ENCODE measurements at places on chromosomes 4 and X. TPM values are rescaled to one million over a fixed set of nuclear protein-coding genes. Genes with fewer than 3 reads are reported as not detected.

TACC3 gene
- total RNA-seq: 82.6 TPM

CCNI gene
- total RNA-seq: 66.3 TPM

SLBP gene
- total RNA-seq: 92.1 TPM

ATP2B3 gene
- 0.08 TPM for total RNA-seq

GLUD2 gene
- total RNA-seq: 1.6 TPM

PABPC5 gene
- not detected for total RNA-seq

HPGD gene
- 50.0 TPM for total RNA-seq

LANCL3 gene
- total RNA-seq: not detected

FAM133A gene
- total RNA-seq: 0.85 TPM

PAGE5 gene
- total RNA-seq: not detected

PABPC1L2A gene
- total RNA-seq: not detected
